ENCODE measurements at places on chromosomes 3 and 15. TPM values are rescaled to one million over a fixed set of nuclear protein-coding genes. Genes with fewer than 3 reads are reported as not detected.

SCAANT1 gene
- total RNA-seq = not detected

PIGZ gene
- 1.1 TPM for total RNA-seq

PLCL2 gene
- 5.7 TPM for total RNA-seq

CFAP44 gene
- 1.9 TPM for total RNA-seq

SH2D7 gene
- total RNA-seq = not detected

BNC1 gene
- total RNA-seq = 0.47 TPM
